ENCODE measurements at places on chromosomes 2 and 18.

DNA sequence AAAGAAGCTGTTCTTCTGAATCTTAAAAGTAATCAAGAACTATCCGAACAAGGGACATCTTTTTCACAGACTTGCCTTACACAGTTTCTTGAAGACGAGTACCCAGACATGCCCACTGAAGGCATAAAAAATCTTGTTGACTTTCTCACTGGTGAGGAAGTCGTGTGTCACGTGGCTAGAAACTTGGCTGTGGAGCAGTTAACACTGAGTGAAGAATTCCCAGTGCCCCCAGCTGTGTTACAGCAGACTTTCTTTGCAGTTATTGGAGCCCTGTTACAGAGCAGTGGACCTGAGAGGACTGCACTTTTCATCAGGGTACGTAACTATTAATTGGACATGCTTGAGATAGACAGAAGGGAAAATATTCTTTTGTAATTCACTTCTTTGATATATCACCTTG lies 2.4 kb downstream of the MRPL44 start:
- no peak for DNase-seq

DNA sequence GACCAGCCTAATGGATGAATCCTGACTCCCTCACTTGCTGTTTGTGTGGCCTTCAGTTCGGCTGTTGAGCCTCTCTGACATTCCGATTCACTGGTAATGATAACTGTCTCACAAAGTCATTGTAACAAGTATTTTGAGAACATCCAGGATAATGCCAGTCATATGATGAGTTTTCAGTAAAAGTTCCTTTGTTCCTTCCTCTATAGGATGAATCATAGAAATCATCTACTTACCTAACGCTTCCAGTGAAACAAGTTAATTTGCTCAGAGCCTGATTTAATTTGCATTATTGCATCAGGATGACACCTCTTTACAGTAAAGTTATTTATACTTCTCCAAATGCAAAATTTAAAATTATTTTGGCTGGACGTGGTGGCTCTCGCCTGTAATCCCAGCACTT lies 32.0 kb downstream of the RAB31 start:
- no peak for DNase-seq

- DNase-seq, result no peak
Measured at GRCh38 chr2:73133566-73134197, 20.9 kb upstream of the RAB11FIP5 start.

DNA sequence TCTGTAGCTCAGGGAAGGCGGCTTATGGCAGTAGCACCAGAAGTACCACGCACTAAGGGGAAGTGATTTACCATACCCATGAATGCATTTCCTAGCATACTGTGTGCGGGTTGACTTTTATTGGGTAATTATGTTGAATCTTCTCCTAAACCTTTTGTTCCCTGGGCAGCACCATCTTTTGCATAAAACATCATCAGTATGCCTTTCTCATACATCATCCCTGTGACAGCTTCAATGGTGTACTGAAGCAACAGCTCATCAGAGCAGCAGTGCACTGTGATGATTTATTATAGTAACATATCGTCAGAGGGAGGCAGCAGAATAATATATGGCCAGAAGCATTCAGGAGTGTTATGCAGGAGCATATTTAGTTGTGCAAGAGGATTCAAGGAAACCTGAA lies 204.9 kb downstream of the CDH7 start:
- DNase-seq, result no peak

DNA sequence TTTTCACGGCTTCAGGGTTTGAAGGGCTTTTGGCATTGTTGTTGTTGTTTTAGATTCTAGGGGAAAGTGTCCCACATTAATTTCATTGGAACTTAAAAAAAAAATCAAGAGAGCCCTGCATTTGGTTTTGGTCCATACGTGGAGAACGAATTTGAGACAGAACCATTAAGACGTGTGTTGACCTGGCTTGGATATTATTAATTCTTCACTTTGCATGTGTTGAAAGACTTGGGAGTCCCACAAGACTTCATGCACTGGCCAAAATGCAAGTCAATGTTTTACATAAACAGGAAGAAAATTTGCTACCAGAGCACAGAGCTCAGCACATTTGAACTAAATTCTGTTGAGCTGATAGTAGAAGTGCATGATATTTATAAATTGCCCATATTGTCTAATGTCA lies 761.2 kb upstream of the ACVR2A start:
- no peak for DNase-seq

GRCh38 chr2:129781749-129782632 lies 197.5 kb upstream of the RAB6C start:
- DNase-seq, result no peak

DNA sequence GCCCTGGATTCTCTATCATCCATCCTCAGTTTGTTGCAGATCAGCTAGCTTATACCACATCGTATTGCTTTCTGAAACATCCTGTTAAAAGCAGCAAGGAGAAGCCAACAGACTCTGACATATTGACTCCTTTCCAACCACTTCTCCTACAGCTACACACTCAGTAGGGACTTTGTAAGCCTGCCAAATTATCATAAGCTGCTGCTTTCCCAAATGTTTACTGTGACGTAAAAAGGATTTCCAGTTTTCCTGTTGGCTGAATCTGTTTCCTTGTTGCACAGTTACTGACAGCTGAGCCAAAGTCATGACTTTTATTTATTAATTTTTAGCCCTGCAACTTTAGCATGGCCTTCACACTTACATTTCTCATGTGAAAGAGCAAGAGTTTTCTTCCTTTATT lies 294.3 kb downstream of the KCNJ3 start:
- no peak for DNase-seq

GRCh38 chr18:63951302-63951705 lies 2.2 kb downstream of the HMSD start:
- DNase-seq, result no peak

DNA sequence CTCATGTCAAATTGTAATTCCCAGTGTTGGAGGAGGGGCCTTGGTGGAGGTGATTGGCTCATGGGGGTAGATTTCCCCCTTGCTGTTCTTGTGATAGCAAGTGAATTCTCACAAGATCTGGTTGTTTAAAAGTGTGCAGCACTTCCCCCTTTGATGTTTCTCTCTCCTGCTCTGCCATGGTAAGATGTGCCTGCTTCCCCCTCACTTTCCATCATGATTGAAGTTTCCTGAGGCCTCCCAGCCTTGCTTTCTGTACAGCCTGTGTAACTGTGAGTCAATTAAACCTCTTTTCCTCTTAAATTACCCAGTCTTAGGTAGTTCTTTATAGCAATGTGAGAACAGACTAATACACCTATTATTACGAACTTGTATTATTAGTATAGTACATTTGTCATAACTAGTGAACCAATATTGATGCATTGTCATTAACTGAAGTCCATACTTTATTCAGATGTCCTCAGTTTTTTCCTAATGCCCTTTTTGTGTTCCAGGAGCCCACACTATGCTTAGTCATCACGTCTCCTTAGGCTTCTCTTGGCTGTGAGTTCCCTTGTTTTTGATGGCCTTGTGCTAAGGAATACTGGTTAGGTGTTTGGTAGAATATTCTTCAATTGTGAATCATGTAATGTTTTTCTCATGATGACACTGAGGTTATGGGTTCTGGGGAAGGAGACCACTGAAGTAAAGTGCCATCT lies 4.5 kb upstream of the MAP3K2 start:
- no peak for DNase-seq

DNA sequence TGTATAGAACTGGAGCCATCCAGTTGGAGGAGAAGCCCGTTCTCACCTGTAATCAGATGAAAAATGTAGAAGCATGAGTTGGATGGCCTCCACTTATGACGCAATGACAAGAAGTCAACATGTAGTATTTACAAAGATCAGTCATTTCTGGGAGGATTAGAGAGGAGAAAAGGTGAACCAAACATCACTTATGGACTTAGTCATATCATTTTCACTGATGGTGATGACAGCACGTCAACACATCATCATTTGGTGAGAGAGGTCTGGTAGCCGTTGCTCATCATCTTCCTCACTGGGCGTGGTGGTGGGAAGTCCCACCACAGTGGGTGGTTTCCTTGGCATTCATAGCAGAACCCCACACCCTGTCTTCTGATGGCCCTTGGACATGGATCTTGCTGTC lies 264.2 kb upstream of the EPAS1 start:
- DNase-seq, result no peak

DNA sequence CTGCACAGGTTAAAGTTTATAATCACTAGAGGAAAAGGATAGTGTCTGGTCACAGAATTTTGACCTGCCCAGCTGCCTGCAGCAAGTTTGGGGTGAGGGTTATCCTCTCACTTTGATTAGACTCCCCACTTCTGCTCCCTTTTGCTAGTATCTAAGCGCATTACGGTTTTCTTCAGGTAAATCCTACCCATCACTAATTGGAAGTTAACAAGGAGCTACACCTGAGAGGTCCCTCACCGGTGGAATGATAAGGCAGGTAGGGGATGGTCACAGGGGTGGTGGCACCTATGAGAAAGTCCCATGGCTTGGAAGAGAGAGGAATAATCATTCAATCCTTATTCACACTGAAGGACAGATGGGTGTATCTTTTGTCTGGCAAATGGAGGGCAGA lies 7.6 kb downstream of the BCL2 start:
- DNase-seq, result no peak

Data from effector CD4-positive, alpha-beta T cell (primary cell).